Retinal pigment epithelial cell (primary cell): ENCODE measurements at places on chromosomes 16 and 17.

GRCh38 chr17:17950806-17951205 is 21.4 kb downstream of the TOM1L2 start:
- DNase-seq, result no peak

DNA sequence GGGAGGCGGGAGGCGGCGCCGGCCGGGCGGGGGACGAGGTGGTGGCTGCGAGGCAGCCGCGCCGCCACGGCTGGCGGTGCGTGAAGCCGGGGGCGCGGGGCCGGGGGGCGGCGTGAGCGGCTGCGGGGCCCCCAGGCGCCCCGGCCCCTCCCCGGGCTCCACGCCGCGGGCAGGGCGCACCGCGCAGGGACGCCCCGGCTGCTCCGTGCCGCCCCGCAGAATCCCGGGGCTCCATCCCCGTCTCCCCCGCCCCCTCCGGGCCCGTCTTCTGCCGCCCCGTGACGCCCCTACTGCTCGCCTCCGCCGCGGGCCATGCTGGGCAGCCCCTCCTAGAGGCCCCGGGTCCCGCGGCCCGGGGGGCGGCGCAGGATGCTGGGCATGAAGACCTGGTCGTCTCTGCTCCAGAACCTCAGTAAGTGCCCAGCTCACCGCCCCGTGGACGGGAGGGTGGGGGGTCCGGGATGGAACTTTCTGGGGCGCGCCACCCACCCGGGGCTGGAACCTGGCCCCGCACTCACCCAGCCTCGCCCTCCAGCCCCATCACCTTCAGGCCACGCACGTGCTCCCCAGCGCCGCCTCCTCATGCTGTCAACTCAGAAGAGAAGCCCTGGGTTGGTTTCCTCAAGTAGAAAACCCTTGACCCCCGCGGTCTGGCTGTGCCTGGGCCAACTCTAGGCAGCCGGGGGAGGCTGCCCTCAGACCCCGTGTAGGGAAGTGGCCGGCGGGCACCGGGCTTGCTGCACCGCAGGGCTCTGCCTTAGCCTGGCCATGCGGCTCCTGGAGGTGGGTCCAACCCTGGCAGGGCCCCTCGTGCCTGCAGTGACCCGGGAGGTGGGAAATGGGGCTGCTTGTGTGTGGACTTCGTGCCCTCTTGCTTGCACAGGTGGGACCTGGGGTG is 150.2 kb upstream of the GSE1 start:
- no peak for DNase-seq

GRCh38 chr16:12611916-12612597 is 191.6 kb downstream of the CPPED1 start:
- no peak for DNase-seq

- peak; percentile 95 for DNase-seq
Observed at GRCh38 chr17:47315451-47316266, 8.1 kb upstream of the EFCAB13 start.

DNA sequence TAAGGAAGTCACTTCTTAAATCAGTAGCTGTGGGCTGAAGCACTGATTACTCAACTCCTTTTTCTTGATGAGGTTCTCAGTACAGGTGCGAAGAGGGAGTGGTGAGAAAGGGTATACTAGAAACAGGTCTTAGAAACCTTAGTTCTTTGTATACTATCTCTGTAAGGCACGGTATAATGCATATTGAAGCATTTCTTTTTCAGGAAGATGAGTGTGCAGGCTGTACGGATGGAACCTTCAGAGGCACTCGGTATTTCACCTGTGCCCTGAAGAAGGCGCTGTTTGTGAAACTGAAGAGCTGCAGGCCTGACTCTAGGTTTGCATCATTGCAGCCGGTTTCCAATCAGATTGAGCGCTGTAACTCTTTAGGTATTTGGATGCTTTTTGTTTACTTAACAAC is 39.2 kb downstream of the CYLD start:
- no peak for DNase-seq

- no peak for DNase-seq
Observed at GRCh38 chr17:13403982-13404946, 197.5 kb downstream of the HS3ST3A1 start.

- DNase-seq, result no peak
Observed at GRCh38 chr16:15699819-15700218, 49.8 kb downstream of the NDE1 start.

DNA sequence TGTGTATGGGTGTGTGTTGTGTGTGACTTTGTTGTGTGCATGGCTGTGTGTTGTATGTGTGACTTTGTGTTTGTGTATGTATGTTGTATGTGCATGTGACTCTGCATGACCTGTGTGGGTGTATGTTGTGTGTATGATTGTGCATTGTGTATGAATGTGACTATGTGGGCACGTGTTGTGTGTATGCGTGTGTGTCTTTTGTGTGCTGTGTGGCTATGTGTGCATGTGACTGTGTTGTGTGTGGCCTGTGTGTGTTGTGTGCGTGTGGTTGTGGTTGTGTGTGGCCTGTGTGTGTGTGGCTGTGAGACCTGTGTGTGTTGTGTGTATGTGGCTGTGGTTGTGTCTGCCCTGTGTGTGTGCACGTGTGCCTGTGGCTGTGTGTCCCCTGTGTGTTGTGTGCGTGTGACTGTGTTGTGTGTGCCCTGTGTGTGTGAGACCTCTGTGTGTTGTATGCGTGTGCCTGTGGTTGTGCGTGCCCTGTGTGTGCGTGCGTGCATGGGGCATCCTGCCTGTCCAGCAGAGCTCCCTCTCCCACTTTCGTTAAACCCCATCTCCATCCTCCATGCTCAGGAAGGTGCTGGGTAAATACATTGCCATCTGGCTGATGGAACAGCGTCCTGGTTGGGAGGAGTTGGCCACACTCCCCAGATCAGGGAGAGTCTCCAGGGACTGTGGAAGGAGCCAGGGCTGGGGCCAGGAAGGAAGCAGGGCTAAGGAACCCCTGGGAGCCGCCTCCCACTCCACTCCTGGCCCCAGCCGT is 90.1 kb upstream of the GSE1 start:
- no peak for DNase-seq

- DNase-seq, result no peak
Observed at GRCh38 chr17:17164676-17165075, 41.5 kb downstream of the PLD6 start.
